ENCODE measurements at places on chromosomes 11 and 22.

DNA sequence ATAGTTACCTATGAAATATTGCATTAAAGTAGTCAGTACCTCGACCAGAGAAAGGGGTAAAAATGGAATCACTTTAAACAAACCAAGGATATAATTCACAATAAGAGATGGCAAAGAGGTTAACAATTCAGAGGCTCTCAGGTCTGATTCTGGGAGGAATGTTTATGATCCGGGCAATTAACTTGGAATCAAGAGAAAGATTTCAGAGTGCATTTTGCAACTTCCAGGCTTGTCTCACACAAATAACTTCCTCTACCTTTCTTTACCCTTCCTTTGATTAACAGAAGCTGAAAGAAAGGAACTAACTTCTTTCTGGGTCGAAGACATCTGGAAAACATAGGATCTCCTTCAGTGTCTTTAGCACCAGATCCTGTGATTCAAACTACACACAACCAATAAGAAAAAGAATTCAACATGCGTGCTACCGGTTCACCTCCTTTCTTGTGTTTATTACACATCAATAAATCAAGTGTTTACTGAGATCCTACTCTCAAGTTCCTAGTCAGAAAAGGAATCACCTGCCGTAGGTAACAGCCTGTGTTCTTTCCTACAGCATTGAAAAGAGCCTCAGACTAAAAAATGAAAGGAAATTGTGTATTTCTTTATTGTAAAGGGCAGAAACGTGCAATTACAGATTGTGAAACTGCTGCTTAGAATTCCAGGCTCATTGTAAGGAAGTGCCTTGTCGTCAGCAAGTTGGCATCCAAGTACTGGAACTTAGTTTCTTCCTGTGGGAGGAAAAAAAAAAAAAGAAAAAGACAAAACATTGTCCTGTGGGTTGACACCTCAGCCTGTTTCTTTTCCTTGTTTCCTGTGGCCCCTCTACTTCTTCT is 29.5 kb downstream of the CARD18 start:
- peak; percentile 13 for DNase-seq

DNA sequence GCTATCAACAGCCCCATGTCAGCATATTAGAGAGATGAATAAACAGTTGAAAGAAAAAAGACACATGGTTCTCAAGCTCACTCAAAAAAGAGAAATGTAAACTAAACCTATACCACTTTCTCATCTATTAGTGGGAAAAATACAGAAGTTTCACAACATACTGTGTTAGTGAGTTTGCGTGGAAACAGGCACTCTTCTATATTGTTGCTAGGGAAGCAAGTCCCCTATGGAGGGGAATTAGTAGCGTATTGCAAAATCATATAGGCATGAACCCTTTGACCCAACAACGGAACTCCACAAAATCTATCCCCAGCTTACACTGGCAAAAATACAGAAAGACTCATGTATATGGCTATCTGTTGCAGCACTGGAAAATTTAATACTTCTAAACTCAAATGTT is 14.2 kb upstream of the RFPL2 start:
- DNase-seq = no peak

DNA sequence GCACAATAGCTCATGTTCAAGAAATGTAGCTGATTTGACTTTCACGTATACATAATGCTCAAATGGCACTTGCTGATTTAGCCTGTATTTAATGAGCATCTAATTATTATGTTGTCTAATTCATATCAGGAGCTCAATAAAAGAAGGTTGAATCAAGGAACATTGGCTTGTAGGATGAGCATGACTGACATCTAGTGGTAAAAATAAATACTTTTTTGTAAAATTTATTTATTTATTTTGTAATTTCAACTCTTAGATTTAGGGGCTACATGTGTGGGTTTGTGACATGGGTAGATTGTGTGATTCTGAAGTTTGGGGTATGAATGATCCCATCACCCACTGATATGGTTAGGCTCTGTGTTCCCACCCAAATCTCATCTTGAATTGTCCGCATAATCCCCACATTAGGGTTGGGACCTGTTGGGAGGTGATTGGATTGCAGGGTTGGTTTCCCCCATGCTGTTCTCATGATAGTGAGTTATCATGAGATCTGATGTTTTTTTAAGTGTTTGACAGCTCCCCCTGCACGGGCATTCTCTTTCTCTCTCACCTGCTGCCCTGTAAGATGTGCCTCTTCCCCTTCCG is 1.7 kb upstream of the OR52E5 start:
- no peak for DNase-seq

- no peak for DNase-seq
Measured at GRCh38 chr11:75223954-75224643, 16.5 kb upstream of the TPBGL start.

DNA sequence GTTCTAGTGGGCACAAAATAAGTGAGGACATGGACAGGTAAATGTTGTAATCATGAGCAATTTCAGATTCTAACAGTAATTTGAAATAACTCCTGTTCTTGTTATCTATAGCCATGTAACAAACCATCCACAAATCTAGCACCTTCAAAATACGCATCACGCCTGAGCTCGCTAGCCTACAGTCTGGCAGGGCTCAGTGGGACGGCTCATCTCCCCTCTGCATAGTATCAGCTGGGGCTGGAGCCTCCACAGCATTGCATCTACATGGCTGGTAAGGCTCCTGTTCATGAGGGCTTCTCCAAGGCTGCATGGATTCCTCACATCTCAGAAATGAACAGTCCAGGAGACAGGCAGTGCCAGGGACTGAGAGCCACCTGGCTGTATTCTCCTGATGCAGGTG is 112.6 kb downstream of the KCNQ1 start:
- DNase-seq = no peak

Measured in skin of body (tissue), 3 donors.